ENCODE measurements at places on chromosomes 12 and 14.

- DNase-seq: no peak
Observed at GRCh38 chr14:21987937-21988336, 314.3 kb upstream of the OR4E1 start.

DNA sequence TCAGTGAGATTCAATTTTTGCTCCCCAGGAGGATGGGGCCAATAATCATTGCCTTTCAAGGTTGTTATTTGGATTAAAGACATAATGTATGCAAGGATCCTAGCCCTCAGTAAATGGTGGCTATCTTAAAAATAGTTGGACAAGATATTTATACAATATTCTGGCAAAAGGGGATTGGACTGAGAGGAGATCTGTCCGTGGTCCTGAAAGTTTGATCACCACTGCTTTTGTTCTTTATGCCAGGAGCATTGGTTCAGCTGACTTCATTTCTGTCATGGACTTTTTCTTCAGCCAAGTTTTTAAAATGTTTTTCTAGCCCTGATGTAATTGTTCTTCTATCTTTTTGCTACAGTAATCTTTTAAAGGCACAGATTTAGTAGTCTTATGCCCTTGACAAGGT, 70.2 kb upstream of the TCL1A start:
- no peak for DNase-seq

DNA sequence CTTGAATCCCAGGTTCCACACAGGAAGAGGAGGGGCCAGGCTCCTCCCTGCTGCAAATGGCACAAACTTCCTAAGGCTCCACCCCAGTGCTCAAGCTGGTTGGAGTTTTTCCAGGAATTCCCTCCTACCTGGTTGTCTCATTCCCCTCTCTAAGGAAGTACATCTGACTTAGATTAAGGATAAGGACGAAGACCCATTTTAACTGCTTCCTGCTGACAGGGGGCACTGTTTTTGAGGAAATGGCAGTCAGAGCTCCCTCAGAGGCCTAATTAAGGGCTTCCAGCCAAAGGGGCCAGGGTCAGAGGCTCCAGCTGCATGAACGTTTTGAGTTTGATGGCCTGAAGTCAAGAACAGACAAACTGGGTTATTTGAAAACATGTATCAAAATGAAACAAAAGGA, 1084.7 kb downstream of the SLC6A15 start:
- no peak for DNase-seq

GRCh38 chr14:23351681-23352505, 794 bp downstream of the SLC22A17 start:
- DNase-seq: no peak

DNA sequence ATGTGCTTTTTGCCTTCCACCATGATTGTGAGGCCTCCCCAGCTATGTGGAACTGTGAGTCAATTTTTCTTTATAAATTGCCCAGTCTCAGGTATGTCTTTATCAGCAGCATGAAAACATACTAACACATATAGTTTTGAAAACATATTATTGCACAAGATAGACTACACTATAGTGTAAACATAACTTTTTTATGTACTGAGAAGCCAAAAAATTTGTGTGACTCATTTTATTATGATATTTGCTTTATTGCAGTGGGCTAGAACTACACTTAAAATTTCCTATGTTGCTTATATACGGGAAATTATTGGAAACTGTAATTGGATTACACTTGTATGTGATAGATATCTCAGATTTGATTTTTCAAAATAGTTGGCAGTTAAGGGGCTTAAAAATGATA, 885.5 kb upstream of the FBXO33 start:
- no peak for DNase-seq

DNA sequence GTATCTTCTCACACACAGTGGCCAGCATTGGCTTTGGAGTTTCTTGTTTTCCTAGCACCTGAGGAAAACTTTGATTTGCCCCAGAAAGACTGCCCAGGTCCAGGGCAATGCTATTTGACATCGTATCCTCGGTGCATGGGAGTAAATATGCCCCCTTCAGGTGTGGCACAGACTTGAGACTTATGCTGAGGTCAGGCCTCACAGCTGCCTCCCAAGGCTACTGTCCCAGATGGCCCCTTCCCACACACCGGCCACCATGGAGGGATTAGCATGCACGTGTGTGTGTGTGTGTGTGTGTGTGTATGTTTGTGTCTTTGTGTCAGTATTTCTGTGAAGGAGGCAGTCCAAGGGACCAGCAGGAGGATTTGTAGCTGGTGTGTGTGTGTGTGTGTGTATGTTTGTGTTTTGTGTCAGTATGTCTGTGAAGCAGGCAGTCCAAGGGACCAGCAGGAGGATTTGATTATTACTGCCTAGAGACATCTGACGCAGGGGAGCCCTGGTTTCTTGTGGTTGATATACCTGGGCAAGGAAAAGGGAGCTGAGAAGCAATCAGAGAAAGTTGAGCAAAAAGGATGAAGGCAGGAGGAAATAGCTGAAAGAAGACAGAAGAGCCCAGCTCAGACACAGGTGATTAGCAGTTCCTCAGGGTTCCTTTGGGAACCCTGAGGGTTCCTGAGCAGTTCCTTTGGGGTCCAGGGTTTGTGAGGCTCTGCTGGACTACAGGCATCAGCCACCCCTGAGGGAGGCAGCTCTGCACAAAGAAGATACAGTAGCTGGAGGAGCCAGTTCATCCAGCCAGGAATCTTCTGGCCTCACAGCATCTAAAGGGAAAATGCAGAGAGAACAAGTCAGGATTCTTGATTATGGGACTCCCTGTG, 42.2 kb downstream of the COX16 start:
- no peak for DNase-seq

GRCh38 chr12:774051-774614, 21.8 kb downstream of the WNK1 start:
- no peak for DNase-seq

Data from stimulated activated CD4-positive, alpha-beta T cell treated with anti-CD3 and anti-CD28 coated beads, Interleukin-12 subunit alpha, Interleukin-12 subunit beta, amount 100 ng/mL, for 48 hours (primary cell).